ENCODE measurements at places on chromosomes 13 and 19. TPM values are rescaled to one million over a fixed set of nuclear protein-coding genes. Genes with fewer than 3 reads are reported as not detected.
A peak's percentile ranks its signal among the peaks of the same experiment; 100 is the strongest.

- no peak for DNase-seq
- H3K27ac ChIP-seq: no peak overlapping the region
- no peaks in the 10 kb centered on the region for H3K4me1 ChIP-seq
- no peak overlapping the region for H3K4me3 ChIP-seq
- H3K36me3 ChIP-seq: no peaks in the 10 kb centered on the region
- peaks cover 8% of the 10 kb centered on the region for H3K27me3 ChIP-seq
Measured at GRCh38 chr19:41187884-41188279, 5.1 kb upstream of the CYP2S1 start.

DNA sequence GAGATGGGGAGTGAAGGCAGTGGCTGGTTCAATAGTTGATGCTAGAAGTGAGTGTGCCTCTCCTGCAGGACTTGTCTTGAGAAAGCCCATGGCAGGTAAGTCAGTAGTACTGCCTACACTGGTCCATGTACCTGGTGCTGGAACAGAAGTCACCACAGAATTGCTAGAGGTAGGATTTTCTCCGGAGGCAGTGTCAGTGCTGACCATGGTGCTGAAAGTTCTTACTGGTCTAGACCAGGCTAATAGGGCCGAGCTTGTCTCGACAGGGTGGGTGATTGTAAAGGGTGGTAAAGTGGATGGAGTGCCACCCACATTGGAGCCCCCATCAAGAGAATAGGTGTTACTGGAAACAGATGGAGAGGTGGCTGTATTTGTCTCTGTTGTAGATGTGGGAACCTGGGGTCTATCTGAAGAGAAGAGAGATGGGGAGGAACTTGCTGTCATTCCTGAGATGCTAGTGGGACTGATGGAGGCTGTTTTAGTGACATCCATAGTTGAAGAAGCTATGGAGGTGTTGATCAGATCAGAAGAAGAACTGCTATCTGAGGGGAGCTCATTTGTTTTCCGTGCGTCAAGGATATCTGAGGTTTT is 36.6 kb downstream of the MUC16 start:
- no peaks in the 10 kb centered on the region for H3K4me1 ChIP-seq
- peak; percentile 85 for DNase-seq
- H3K27me3 ChIP-seq: no peaks in the 10 kb centered on the region
- H3K4me3 ChIP-seq: no peak overlapping the region
- no peak overlapping the region for H3K27ac ChIP-seq

Gene CAPS
- 82.1 TPM for total RNA-seq

DNA sequence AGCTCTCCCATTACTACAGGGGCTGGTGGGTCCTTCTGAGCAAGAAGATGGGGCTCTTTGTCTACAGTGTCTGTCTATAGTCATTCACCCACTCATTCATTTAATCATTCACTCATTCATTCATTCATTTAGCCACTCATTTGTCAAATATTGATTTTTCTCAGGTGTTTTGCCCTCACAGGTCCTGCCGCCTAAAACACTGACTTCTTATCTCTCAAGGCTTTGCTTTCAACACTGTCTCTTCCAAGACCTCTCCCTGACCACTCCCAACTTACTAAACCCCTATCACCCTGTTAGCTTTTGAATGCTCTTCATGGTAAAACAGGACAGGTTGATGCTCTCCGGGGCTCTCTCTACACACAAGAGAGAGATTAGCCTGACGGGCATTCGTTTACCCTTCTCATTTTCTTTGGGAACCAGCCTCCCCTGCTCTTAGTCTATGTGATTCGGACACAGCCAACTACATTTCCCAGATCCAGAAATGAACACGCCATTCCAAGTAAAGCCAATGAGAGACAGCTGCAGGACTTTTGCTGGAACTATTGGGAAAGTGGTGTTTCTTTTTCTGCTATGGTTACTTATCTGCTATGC is 22.7 kb downstream of the FAM187B start:
- H3K36me3 ChIP-seq: no peaks in the 10 kb centered on the region
- H3K4me1 ChIP-seq: no peaks in the 10 kb centered on the region
- H3K27me3 ChIP-seq: no peaks in the 10 kb centered on the region
- DNase-seq: no peak
- no peak overlapping the region for H3K27ac ChIP-seq

DNA sequence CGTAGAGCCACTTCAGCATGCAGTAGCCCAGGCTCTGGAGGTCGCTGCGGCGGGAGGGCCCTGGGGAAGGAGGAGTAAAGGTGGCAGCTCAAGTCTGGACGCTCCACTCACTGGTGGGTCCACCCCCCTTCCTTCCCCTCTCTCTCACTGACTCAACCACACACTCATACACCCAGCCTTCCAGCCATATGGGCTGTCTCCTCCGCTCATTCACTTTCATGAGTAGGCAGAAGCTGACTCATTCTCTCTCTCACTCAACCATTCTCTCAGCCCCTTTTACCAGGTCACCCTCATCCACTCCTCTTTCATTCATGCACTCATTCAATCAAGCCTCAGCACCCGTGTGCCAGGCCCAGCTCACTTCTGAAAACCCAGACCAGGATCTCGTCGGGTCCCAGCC is 27.5 kb upstream of the SIGLEC11 start:
- H3K27ac ChIP-seq: no peak overlapping the region
- no peak overlapping the region for H3K4me3 ChIP-seq
- DNase-seq: no peak
- H3K36me3 ChIP-seq: peaks cover 2% of the 10 kb centered on the region

DNA sequence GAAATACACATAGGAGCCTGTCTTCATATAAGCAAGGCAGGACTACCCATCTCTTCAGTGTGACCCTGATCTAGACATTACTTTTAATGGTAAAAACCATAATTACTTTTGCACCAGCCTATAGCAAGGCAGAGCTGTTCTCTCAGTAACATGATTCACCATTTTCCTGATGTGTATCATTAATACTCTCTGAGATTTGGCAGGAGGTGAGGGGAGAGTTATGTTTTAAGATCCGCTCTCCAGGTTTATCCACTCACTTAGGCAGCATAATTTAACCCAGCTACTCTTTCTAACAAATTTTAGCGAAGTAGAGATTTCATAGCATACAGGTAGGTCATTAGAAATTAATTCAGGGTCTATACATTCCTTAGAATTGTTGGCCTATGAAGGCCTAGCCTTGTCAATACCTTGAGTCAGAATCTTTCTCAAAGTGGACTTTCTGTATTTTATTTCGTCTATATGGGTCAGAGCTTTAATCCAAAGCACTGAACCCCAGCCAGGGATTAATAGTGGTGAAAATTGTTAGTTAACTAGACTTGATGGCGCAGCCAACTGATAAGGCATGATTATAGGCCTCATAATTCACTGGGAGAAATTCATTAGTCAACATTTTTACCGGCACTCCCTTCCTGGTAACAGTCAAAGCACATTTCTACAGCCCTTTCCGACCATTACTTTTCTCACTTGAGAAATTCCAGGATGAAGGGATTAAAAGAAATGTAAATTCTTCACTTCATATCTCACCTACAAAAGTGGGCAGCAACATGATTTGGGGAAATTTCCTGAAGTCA is 955.1 kb downstream of the DIAPH3 start:
- no peak overlapping the region for H3K4me3 ChIP-seq
- no peaks in the 10 kb centered on the region for H3K36me3 ChIP-seq
- H3K27me3 ChIP-seq: no peaks in the 10 kb centered on the region
- no peak for DNase-seq
- no peak overlapping the region for H3K27ac ChIP-seq

DNA sequence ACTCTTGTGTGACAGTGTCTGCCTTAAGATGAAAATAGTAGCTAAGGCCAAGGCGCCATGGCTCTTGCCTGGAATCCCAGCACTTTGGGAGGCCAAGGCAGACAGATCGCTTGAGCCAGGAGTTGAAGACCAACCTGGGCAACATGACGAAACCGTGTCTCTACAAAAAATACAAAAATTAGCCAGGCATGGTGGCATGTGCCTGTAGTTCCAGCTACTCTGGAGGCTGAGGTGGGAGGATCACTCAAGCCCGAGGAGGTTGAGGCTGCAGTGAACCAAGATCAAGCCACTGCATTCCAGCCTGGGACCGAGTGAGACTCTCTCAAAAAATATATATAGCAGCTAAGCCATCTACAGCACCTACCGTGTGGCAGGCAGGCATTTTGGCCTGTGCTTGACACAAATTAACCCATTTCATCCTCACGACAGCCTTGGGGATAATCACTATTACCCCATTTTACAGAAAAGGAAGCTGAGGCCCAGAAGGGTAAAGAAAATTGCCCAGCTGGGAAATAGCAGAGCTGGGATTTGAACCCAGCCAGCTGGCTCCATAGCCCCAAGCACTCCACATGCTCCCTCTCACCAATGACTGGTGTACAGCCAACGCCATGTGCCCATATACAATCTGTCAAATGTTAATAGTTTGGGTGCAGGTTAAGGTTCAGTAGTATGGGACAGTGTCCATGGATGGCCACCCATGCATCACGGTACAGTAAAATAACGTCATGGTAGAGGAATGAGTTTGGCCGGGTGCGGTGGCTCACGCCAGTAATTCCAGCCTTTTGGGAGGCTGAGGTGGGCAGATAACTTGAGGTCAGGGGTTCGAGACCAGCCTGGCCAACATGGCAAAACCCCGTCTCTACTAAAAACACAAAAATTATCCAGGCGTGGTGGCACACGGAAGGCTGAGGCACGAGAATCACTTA is 3.1 kb downstream of the SLC1A5 start:
- no peaks in the 10 kb centered on the region for H3K36me3 ChIP-seq
- H3K27me3 ChIP-seq: no peaks in the 10 kb centered on the region
- DNase-seq: no peak
- peak overlapping the region; percentile 90 for H3K27ac ChIP-seq
- H3K4me3 ChIP-seq: peak overlapping the region; percentile 72
- H3K4me1 ChIP-seq: peaks cover 29% of the 10 kb centered on the region

- H3K27me3 ChIP-seq: no peaks in the 10 kb centered on the region
- no peak overlapping the region for H3K27ac ChIP-seq
- H3K4me3 ChIP-seq: no peak overlapping the region
- no peak for DNase-seq
- H3K36me3 ChIP-seq: no peaks in the 10 kb centered on the region
- no peaks in the 10 kb centered on the region for H3K4me1 ChIP-seq
Measured at GRCh38 chr13:41915081-41915480, 45.8 kb downstream of the VWA8 start.

- peaks cover 16% of the 10 kb centered on the region for H3K36me3 ChIP-seq
- no peaks in the 10 kb centered on the region for H3K27me3 ChIP-seq
- peaks cover 4% of the 10 kb centered on the region for H3K4me1 ChIP-seq
- no peak for DNase-seq
- H3K4me3 ChIP-seq: no peak overlapping the region
Measured at GRCh38 chr19:43562698-43563241, 12.6 kb downstream of the XRCC1 start.

Gene ZFP14
- 7.3 TPM for total RNA-seq

Gene CACNG7
- not detected for total RNA-seq

DNA sequence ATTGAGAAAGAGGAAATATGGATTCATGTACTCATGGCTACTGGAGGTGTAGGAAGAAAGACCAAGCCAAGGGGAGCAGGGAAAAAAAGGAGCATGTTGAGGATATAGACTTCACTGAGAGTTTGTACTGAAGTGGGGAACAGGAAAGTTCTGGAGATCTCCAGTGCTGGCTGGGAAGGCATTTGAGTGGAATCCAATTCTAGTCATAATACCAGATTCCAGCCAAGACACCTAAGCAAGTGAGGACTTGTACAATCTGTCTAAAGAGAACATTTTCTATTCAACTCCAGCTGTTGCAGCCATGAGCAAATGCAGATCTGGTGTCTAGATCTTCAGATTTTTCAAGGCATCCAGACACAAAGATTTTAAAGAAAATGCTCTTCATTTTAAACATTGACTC is 412.5 kb downstream of the OXGR1 start:
- H3K4me3 ChIP-seq: no peak overlapping the region
- no peak overlapping the region for H3K27ac ChIP-seq
- no peaks in the 10 kb centered on the region for H3K36me3 ChIP-seq
- no peak for DNase-seq
- no peaks in the 10 kb centered on the region for H3K4me1 ChIP-seq
- no peaks in the 10 kb centered on the region for H3K27me3 ChIP-seq

DNA sequence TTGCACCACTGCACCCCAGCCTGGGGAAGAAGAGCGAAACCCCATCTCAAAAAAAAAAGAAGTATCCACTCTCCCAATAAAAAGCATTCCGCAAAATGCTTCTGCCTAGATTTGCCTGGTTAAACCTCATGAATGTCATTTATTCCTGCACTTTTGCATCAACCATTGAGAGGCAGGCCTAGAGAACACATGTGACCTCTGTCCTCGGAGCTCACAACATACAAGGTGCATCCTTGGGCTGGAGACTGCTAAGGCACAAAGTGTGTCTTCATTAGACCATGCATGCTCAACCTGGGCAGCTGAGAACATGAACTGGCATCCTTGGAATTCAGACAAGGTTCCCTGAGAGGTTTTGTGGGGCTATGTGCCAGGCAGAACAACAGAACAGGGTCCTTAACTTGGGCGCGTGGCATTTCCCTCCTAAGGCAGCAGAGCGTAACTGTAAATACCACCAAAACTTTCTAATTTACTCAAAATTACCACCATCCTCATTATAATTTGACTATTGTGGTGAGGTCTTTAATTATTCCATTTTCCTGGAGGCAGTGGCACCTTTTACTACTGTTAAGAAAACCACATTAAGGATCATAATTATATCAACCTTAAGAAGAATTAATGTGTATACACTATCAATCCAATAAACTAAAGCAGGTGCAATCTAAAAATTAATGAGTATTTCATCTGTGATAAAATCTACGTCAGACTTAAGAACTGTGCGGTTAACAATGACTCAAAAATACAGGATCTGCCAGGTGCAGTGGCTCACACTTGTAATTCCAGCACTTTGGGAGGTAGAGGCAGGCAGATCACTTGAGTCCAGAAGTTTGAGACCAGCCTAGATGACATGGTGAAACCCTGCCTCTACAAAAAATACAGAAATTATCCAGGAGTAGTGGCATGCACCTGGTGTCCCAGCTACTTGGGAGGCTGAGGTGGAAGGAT is 13.8 kb downstream of the RCBTB1 start:
- no peak for DNase-seq
- H3K4me3 ChIP-seq: no peak overlapping the region
- H3K4me1 ChIP-seq: peaks cover 2% of the 10 kb centered on the region
- no peaks in the 10 kb centered on the region for H3K27me3 ChIP-seq

- H3K4me1 ChIP-seq: no peaks in the 10 kb centered on the region
- no peaks in the 10 kb centered on the region for H3K36me3 ChIP-seq
- DNase-seq: no peak
- peaks cover 12% of the 10 kb centered on the region for H3K27me3 ChIP-seq
- no peak overlapping the region for H3K4me3 ChIP-seq
- no peak overlapping the region for H3K27ac ChIP-seq
Measured at GRCh38 chr13:25044071-25044470, 51.9 kb upstream of the PABPC3 start.

GRCh38 chr13:37187105-37187504 is 81.6 kb upstream of the CSNK1A1L start:
- H3K27me3 ChIP-seq: no peaks in the 10 kb centered on the region
- H3K4me1 ChIP-seq: no peaks in the 10 kb centered on the region
- DNase-seq: no peak
- no peaks in the 10 kb centered on the region for H3K36me3 ChIP-seq
- H3K27ac ChIP-seq: no peak overlapping the region

Gene MISP3
- 8.7 TPM for total RNA-seq

All from kidney (tissue), 22 donors.